ENCODE measurements at places on chromosomes 11 and 22.

- no peak for DNase-seq
Observed at GRCh38 chr11:44610186-44610955, 44.9 kb downstream of the CD82 start.

- no peak for DNase-seq
Observed at GRCh38 chr11:58999291-58999680, 60.0 kb downstream of the GLYATL1 start.

DNA sequence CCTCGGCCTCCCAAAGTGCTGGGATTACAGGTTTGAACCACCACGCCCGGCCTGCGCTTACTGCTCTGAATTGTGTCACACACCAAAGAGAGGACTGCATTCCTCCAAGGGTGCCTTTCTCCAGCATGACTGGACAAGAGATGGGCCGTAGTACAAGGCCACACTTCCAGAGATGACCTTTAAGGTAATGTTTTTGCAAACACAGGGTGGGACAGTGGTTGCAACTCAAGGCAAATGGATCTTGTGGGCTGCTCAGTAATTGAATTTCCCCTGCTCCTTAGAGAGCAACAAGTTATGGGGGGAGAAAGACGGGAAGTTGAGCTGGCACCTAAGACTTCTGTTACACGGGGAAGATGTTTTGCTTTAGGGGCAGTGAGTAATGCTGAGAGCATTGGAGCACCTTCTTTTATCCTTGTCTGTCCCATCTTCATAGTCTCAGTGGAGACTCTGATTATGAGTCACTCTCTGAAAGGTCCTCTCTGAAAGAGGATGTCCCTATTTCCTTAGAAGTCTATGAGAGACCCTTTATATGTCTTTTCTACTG is 66.3 kb downstream of the C11orf91 start:
- DNase-seq: no peak

GRCh38 chr11:100247704-100248103 is 439.4 kb upstream of the ARHGAP42 start:
- no peak for DNase-seq

DNA sequence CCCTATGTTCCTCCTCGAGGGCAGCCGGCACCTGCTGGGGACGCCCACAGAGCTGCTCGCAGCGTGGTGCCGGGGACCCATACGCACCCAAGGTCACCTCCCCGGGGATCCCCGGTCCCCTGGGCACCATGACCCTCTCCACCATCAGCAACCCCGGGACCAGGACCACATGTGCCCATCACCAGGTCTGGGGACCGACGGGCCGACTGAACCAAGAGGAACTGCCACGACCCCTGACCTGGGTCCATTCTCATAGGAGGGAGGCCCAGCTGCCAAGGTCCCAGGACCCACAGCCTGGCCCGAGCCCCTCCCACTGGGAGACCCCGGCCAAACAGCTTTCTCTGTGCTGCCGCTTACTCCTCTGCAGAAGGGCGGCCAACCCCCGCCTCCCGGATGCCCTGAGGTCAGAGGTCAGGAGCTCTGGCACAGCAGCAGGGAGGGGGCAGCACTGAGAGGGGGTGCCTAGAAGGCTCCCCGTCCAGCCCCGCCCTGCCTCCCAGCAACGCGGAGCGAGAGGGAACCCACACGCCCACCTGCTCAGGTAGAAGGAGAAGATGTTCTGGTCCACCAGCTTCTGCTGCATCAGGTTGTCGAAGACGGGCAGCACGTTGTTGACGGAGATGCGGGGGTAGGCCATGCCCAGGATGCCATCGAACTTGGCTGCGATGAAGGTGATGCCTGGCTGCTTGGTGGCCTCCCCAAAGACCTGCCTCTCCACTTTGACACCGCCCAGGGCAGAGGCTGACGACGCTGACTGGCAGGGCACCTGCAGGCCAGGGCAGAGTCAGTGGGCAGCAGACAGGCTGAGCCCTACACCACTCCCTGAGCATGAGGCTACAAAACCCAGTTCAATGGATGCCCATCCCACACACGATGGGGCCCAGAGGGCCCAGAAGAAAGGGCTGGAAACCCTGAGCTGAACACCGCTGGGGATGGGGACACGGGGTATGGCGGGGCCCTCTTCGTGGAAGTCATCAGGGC is 6.6 kb downstream of the CTSD start:
- no peak for DNase-seq

Measured in astrocyte of the cerebellum (primary cell).